ENCODE measurements at places on chromosomes 5 and 9. TPM values are rescaled to one million over a fixed set of nuclear protein-coding genes. Genes with fewer than 3 reads are reported as not detected.

Gene FCN1
- total RNA-seq: not detected

Gene CFAP77
- total RNA-seq: not detected

Gene ALDH1A1
- total RNA-seq: 290 TPM

Gene SPDL1
- total RNA-seq: 11.8 TPM

Gene C9
- total RNA-seq: 0.18 TPM

Gene IFNK
- not detected for total RNA-seq

Gene RASGRF2
- 8.0 TPM for total RNA-seq

Gene TPM2
- 1,291 TPM for total RNA-seq

Gene PCDHGA11
- 6.4 TPM for total RNA-seq

Gene HTR4
- total RNA-seq: not detected

Gene MELK
- total RNA-seq: 6.0 TPM

Gene ARHGAP26
- 7.4 TPM for total RNA-seq

Gene SLC34A3
- total RNA-seq: not detected

Gene PCDHB13
- 0.28 TPM for total RNA-seq

Gene RNF183
- not detected for total RNA-seq

Gene LCN1
- 0.65 TPM for total RNA-seq

Gene TSSK1B
- total RNA-seq: 0.09 TPM

Gene POU5F2
- 0.55 TPM for total RNA-seq

Gene ORM2
- not detected for total RNA-seq

Gene PLPPR1
- total RNA-seq: not detected

Gene MLLT3
- 39.3 TPM for total RNA-seq

Gene TMEM38B
- 8.7 TPM for total RNA-seq

Gene OBP2B
- not detected for total RNA-seq

Gene PCDHGA12
- total RNA-seq: 9.1 TPM

Gene PCDHA1
- under 0.01 TPM for total RNA-seq

Gene FBP2
- not detected for total RNA-seq

Gene CTNND2
- total RNA-seq: not detected

Gene COL27A1
- total RNA-seq: 7.1 TPM

Gene GRIA1
- total RNA-seq: under 0.01 TPM

Gene MPDZ
- 47.5 TPM for total RNA-seq

Gene FBXW5
- 116 TPM for total RNA-seq

Gene C5orf58
- total RNA-seq: not detected

Gene SECISBP2
- total RNA-seq: 24.7 TPM

Gene ECSCR
- total RNA-seq: 0.14 TPM

Gene DMRT3
- total RNA-seq: not detected

Gene SPINK6
- 15.6 TPM for total RNA-seq

Gene GLRA1
- total RNA-seq: not detected

Gene SLC6A7
- total RNA-seq: not detected

Gene GRAMD2B
- 21.5 TPM for total RNA-seq

Gene NEUROG1
- total RNA-seq: not detected

Gene NUTM2G
- total RNA-seq: not detected

Gene PRUNE2
- 9.2 TPM for total RNA-seq
